ENCODE measurements at places on chromosomes 11 and 22. TPM values are rescaled to one million over a fixed set of nuclear protein-coding genes. Genes with fewer than 3 reads are reported as not detected.

MN1 gene
- 0.43 TPM for total RNA-seq

GRCh38 chr11:2885017-2885677 lies 428 bp downstream of the CDKN1C start:
- DNase-seq, result no peak

DNA sequence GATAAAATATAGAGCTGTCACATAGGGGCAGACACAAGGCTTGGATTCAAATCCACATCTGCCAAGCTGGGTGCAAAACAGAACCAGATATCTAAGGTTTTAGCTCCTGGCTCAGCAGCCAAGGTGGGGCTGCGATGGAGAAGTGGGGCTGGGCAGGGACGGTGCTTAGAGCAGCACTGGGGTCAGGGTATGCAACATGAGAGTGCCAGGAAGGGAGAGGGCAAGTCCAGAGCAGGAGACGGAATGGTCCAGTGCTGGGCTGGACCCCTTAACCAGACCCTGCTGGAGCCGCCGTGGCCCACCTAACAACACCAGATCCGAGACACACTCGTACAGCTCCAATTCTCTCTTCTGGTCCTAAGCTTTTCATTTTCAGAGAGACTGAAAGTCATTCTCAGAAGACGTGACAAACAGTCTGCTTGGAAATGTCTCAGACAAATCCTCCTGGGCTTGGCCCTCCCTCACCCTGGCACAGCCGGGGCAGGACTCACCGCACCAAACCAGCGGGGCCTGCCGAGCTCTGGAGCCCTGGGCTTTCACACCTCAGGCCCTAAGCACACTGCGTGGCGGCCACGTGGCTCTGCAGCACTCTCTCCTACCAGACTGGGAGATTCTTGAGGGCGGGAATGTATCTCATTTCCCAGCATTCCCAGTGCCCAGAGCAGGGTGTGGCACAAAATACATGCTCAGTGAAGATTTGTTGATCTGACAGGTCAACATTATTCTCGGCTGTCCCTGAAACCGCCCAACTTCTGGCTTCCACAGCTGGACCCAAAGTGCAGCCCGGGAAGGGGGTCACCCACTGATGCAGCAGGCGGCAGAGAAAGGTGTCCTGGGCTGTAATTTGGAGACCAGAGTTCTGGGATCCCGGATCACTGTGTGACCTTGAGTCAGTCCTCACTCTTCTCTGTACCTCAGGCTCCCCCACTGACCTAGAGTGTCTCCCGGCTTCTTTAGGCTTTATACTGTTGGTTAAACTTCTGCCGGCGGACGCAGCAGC lies 11.6 kb downstream of the LRRC32 start:
- no peak for DNase-seq

DNA sequence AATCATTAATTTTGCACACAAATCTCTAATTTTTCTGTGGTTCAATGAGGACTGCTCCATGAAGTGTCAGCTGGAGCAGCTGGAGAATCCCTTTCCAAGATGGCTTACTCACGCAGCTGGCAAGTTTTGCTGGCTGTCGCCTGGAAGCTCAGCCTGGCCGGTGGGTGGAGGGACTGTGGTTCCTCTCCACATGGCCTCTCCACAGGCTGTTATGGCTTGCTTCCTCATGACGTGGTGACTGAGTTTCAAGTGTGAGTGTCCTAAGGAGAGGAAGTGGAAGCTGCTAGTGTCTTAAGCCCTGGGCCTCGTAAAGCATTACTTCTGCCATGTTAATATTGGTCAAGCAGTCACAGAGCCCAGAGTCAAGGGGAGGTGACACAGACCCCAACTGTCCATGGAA lies 14.0 kb upstream of the NRIP3 start:
- DNase-seq, result no peak

DNA sequence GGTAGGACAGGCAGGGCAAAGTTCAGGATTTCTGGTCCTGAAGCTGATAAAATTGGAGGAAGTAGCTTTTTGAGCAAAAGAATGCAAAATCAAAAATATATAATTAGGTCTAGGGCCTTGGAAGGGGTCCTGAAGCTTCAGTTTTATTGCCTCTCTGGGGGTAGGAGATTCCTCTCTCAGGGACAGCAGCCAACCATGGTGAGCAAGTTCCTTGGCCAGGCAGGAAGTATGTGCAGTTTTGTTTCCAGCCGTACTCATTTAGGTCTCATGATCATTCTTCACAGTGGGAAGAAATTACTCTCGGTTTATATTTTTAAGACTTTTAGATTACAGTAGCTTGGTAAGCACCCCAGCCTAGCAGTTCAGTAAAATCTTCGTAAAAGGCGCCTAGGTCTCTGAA lies 2.9 kb upstream of the RAB38 start:
- no peak for DNase-seq

- DNase-seq, result no peak
Measured at GRCh38 chr11:44467413-44467812, 98.0 kb upstream of the CD82 start.

- DNase-seq, result no peak
Measured at GRCh38 chr11:64969209-64969608, 2.7 kb downstream of the MAJIN start.

DNA sequence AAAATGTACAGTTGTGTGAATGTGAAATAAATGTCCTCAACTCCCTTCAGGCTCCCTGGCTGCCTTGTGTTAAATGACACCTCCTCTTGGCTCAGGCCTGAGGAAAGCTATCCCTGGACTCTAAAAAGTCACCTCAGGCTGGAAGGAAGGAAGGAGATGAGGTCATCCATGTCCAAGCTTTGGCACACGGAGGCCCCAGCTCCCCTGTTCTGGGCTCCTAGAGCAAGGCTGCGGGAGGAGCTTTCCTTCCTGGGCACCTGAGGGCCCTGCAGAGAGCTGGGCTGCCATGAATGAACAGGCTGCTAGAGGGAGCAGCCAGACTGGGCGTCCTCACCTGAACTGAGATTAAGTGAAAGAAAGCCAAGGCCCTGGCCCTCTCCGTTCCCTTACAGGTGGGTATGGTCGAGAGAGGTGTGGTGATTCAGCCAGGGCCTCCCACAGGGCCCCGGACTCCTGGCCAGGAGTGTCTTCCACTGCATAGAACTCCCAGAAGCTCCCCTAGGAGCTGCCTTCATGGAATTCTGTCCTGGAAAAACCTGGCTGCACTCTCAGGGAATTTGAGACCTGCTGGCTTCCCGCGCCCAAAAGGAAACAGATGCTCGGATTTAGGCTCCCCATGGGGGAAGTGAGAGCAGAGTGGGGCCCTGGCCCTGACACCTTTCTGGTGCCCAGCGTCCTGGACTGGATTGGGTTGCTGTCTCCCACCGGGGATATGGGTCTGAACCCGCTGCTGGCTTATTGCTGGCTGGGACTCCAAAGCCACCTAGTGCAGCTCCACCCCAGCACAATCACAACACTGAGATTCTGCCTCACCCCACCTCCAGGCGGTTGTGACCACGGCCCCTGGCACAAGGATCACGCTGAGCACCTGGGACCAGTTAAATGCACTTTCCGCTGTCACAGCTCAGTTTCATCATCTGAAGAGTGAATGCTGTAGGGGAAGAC lies 22.2 kb downstream of the MYBPC3 start:
- no peak for DNase-seq

DNA sequence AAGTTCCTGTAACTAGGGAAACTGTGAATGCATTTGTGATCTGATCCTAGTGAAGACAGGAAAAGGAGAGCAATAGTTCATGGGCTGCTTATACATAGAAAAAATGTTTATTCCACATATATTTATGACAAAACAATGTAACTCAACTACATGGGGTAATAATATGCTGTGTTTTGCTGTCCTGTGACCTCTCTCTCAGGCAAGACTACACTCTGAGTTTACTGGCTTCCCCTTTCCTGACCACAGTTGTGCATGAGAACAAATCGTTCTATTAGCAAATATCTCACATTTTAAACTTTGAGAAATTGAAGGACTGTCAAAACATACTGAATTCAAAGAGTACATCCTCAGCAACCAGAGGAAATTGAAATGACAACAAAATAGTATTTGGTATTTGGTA lies 161.9 kb upstream of the TRPC6 start:
- DNase-seq, result no peak

DNA sequence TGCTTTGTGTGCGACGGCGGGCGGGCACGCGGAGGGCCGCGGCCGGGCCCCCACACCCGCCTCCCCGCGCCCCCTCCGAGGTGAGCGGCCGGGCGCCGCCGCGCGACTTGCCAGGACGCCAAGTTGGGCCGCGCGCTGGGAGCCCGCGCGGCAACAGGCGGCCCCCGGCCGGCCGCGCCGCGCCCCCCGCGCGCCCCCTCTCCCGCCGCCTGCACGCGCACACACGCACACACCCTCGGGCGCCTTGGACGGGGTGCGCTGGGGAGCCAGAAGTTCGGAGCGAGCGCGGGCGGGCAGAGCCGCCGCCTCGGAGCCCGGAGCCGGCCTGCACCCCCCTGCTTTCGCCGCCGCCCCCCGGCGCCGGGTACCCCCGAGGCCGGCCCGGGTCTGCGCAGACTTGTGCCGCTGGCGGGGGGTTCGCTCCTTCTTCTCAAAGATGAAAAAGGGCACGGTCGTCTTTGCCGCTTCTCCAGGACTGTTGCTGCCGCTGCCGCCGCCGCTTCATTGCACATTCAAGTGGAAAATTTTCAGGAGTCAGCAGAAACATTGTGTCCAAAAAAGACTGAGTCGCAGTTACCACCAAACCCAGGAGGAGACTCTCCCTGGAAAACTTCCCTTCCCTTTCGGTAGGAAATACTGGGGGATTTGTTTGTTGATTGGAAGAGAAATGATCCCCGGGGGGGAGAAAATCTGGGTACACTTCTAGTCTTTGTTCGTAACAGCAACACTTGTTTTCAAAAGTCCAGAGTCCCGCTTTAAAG lies 895 bp downstream of the TEAD1 start:
- DNase-seq, result no peak

GRCh38 chr11:105741488-105742020 lies 131.7 kb downstream of the GRIA4 start:
- no peak for DNase-seq

DNA sequence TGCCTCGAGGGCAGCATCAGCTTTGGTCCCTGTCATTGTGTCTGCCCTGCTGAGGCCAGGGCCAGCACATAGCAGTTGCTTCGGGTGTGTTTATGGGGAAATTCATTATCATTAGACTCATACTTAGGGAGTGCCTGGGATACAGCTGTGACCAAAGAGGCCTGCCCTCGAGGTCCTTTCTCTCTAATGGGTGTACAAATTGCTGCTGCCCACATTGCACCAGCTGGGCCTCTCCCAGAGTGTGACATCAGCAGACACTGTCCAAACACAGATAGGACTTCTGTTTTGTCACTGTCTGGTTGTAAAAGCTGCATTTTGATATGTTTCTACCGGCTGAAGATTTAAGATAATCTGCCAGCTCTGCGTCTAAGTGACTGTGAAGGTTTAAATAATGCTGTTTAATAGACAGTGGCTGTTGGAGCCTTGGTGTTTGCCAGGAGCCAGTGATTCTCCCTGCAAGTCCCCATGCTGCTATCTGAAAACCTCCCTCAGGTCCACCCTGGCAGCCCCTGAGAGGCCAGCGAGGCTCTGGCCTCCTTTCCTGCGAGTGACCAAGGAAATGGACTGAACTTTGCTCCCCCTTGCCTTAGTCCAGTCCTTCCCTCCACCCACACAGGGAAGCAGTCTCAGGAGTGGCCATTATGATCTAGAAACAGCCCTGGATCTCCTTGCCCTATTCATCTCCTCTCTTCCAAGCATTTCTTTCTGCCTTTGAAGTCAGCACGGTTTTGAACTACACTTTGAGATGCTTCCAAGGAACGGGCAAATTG lies 505.2 kb downstream of the TBC1D22A start:
- DNase-seq, result no peak
